ENCODE measurements at places on chromosomes 5 and 9. TPM values are rescaled to one million over a fixed set of nuclear protein-coding genes. Genes with fewer than 3 reads are reported as not detected.

Gene C6
- polyA plus RNA-seq: 10.2 TPM

Gene LRRTM2
- 0.10 TPM for polyA plus RNA-seq

Gene ANXA6
- 256 TPM for polyA plus RNA-seq

Gene ZNF454
- 0.61 TPM for polyA plus RNA-seq

Gene SPRY4
- 34.1 TPM for polyA plus RNA-seq

Gene URM1
- polyA plus RNA-seq: 60.4 TPM

Gene ZNF169
- 2.8 TPM for polyA plus RNA-seq

Gene PDE6A
- not detected for polyA plus RNA-seq

Gene SPATA31C1
- polyA plus RNA-seq: not detected

Gene TRIM7
- polyA plus RNA-seq: 8.9 TPM

Gene TLE4
- 11.1 TPM for polyA plus RNA-seq

Gene CEP72
- 2.6 TPM for polyA plus RNA-seq

Gene ZBTB34
- 2.8 TPM for polyA plus RNA-seq

Gene SLCO4C1
- polyA plus RNA-seq: 0.12 TPM

Gene CDH10
- polyA plus RNA-seq: not detected

Gene SLC6A7
- polyA plus RNA-seq: not detected

Gene FBN2
- 0.01 TPM for polyA plus RNA-seq

Gene HAND1
- not detected for polyA plus RNA-seq

Gene PCDHB11
- 0.45 TPM for polyA plus RNA-seq

Gene AGXT2
- not detected for polyA plus RNA-seq

Gene P4HA2
- 8.9 TPM for polyA plus RNA-seq

Gene GPX3
- polyA plus RNA-seq: 431 TPM

Gene EPB41L4B
- 129 TPM for polyA plus RNA-seq

Gene DOCK2
- polyA plus RNA-seq: 6.8 TPM

Gene PRLR
- polyA plus RNA-seq: 0.11 TPM

Gene HTR4
- polyA plus RNA-seq: not detected

Gene RGS7BP
- polyA plus RNA-seq: 0.20 TPM

Measured in adipose tissue (tissue), 3 donors.